ENCODE measurements at places on chromosomes 2 and 18. TPM values are rescaled to one million over a fixed set of nuclear protein-coding genes. Genes with fewer than 3 reads are reported as not detected.

HOXD11 gene
- 63.7 TPM for polyA plus RNA-seq

KLHL41 gene
- 1.9 TPM for polyA plus RNA-seq

CABYR gene
- polyA plus RNA-seq: 13.0 TPM

CD302 gene
- polyA plus RNA-seq: 13.2 TPM

SCN3A gene
- 0.60 TPM for polyA plus RNA-seq

DSC3 gene
- 2.5 TPM for polyA plus RNA-seq

EHD3 gene
- 21.5 TPM for polyA plus RNA-seq

SERPINB11 gene
- not detected for polyA plus RNA-seq

CRYBA2 gene
- not detected for polyA plus RNA-seq

VAMP5 gene
- polyA plus RNA-seq: 33.8 TPM

CACNB4 gene
- 15.5 TPM for polyA plus RNA-seq

PLB1 gene
- polyA plus RNA-seq: 1.2 TPM

LRRC30 gene
- polyA plus RNA-seq: 0.40 TPM

RAX gene
- polyA plus RNA-seq: not detected

TXNDC2 gene
- not detected for polyA plus RNA-seq

RAB27B gene
- 3.8 TPM for polyA plus RNA-seq

SKA1 gene
- polyA plus RNA-seq: 10.0 TPM

G6PC2 gene
- polyA plus RNA-seq: 0.08 TPM

SH3BP4 gene
- 33.7 TPM for polyA plus RNA-seq

DNAJB2 gene
- polyA plus RNA-seq: 62.9 TPM

WNT6 gene
- polyA plus RNA-seq: 0.12 TPM

ARHGEF4 gene
- 6.6 TPM for polyA plus RNA-seq

FSHR gene
- polyA plus RNA-seq: not detected

CGREF1 gene
- 5.4 TPM for polyA plus RNA-seq

UGT1A10 gene
- polyA plus RNA-seq: not detected

RTP5 gene
- not detected for polyA plus RNA-seq

EVX2 gene
- not detected for polyA plus RNA-seq

RBM44 gene
- 0.78 TPM for polyA plus RNA-seq

All from left kidney (tissue), 8 donors.